Stimulated activated CD8-positive, alpha-beta memory T cell treated with anti-CD3 and anti-CD28 coated beads, Interleukin-7, amount 100 ng/mL, for 48 hours (primary cell): ENCODE measurements at places on chromosomes 3 and 15.

GRCh38 chr3:126649556-126650092 is 5.3 kb downstream of the TXNRD3 start:
- DNase-seq: no peak

DNA sequence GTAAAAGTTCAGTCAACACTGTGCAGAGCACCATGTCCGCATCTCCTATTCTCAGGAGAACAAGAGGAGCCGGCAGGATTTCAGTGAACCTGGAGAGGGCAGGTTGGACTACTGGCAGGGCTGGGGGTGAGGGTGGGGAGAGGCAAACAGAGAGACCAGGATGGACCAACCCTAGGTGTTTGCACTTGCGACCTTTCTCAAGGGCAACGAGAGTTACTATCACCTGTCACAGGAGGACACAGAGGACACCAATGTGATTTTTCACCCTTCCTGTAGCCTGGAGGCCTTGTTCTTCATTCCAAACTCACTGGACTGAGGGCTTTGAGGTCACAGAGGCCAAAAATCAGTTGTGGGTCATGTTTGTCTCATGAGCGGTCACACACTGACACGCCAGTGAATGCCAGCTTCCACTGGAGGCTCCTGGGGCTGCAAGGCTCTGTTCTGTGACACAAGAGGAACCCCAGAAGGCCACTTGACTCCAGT is 89.5 kb downstream of the CPN2 start:
- no peak for DNase-seq

- no peak for DNase-seq
Observed at GRCh38 chr3:17585394-17586325, 156.8 kb downstream of the TBC1D5 start.

GRCh38 chr15:24879492-24879891 is 75.3 kb upstream of the SNRPN start:
- no peak for DNase-seq

DNA sequence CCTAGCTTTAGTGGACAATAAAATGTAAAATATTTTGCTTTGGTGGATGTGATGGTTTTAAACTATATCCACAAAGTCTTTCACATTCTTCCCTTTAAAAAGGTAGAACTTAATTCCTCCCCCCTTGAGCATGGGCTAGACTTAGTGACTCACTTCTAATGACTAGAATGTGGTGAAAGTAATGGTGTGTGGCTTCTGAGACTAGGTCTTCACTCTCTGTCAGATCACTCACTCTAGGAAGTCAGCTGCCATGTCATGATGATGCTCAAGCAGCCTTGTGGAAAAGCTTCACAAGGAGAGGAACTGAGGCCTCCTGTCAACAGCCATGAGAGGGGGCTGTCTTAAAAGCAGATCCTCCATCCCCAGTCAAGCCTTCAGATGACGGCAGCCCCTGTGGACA is 4.2 kb downstream of the LRRC2 start:
- no peak for DNase-seq

GRCh38 chr3:128551451-128551850 is 58.5 kb upstream of the GATA2 start:
- no peak for DNase-seq

DNA sequence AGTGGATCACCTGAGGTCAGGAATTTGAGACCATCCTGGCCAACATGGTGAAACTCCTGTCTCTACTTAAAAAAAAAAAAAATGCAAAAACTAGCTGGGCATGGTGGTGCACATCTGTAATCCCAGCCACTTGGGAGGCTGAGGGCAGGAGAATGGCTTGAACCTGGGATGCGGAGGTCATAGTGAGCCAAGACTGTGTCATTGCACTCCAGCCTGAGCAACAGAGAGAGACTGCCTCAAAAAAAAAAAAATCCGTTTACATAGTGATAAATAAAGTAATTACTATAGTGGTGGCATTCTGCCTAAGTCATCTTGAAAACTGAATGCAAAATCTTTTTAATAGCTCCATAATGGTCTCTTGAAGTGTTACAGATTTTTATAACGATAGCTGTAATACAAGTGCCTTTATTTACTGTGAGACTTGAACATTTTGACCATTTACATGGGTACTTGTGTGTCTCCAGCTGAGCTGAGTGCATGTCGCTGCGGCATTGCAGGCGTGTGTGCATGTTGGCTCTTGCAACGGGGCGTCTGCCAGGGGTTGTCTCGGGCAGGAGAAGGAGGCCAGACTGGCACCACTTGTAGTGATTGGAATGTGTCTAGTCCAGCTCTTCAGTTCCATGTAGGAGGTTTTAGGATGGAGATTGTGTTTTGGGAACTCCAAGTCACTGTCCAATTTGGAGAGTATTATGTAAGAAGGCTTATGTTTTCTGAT is 111.9 kb downstream of the IGF1R start:
- no peak for DNase-seq

- no peak for DNase-seq
Observed at GRCh38 chr15:69161878-69162213, 1.4 kb downstream of the GLCE start.

DNA sequence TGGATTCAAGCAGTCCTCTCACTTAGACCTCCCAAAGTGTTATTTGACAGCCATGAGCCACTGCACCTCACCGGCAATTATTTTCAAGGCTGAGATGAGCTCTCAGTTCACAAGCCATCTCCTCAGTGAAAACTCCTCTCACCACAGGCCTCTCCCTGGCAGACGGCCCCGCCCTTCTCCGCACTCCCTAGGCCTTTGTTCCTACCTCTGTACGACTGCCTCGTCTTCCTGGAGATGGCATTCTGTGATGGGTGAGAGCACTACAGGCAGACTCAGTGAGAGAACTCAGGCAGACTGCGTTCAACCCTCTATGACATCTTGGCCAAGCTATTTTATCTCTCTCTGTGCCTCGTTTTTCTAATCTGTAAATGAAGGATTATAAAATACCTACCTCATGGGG is 67.0 kb upstream of the TPM1 start:
- no peak for DNase-seq

DNA sequence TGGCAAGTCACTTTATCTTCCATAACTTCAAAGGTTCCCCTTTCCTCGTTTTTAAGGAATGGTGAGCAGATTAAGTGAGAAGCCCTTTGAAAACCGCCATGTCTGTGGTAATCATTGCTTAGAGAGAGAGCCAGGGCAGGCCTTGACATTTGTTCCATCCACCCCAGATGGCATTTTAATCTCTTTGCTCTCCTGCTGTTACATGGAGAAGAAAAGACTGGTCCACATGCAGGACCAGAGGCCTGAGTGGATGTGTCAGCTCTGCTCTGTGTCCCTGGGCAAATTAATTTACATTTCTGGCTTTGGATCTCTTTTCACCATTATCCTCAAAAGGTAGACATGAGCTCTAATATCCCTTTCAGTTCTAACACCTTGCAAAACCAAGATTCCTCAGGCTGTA is 157.3 kb upstream of the LPP start:
- no peak for DNase-seq

DNA sequence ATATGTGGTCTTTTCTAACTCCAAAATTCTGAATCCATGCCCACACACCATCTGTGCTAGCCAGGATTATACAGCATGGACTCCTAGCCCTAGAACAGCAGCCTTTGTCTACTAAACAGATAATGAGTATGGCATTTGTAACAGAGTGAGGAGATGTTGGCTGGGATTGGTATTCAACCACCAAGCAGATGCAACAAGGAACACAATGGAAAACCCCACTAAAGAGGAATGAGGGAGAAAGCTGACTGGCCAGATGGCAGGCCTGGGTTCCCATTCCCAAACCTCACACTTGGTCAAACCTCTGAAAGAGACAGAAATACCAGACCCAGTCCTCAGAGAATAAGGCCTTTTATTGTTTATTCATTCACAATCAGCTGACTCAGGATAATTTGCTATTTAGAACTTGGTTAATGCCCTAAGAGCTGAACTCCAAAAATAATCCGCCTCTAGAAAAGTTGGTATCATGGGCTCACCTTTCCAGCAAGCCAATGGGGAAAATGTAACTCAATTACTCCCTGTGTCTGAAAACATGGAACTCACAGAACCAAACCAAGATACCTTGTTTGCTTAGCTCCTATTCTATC is 145.6 kb downstream of the LRRC3B start:
- no peak for DNase-seq

- peak; percentile 64 for DNase-seq
Observed at GRCh38 chr3:46276497-46277099, 34.3 kb downstream of the CCR3 start.

GRCh38 chr3:188319569-188319968 is 165.6 kb downstream of the LPP start:
- DNase-seq: no peak

DNA sequence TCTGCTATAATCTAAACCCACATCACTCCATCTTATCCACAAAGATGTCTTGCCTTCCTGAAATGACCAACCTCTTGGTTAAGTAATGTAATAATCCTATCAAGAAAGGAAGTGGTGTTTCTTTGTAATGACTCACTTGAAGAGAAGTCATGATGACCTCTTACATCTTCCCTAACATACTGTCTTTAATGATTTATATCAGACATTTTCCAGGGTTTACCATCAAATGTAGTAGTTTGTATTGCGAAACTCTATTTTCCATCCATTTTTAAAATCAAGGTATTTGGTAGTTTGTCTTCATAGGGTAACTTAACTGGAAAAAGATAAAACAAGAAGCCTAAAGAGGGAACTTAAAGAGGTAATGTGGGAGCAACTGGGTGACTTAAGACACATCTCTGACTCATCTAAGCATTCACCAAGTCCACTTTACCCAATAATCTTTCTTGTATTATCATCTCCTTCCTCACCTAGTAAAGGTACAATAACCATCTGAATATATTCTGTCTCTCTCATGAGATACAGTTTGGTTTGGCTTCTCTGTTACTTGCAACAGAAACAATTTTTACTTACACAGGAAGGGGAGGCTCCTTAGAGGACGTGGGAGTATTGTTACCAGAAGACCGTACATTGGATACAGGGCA is 5.7 kb upstream of the MAPK6 start:
- DNase-seq: no peak

- no peak for DNase-seq
Observed at GRCh38 chr3:180116658-180117057, 79.9 kb upstream of the PEX5L start.

- DNase-seq: no peak
Observed at GRCh38 chr15:101133751-101134261, 118.0 kb downstream of the CHSY1 start.
